Motor neuron (in vitro differentiated cells): ENCODE measurements at places on chromosomes 16 and 17.

DNA sequence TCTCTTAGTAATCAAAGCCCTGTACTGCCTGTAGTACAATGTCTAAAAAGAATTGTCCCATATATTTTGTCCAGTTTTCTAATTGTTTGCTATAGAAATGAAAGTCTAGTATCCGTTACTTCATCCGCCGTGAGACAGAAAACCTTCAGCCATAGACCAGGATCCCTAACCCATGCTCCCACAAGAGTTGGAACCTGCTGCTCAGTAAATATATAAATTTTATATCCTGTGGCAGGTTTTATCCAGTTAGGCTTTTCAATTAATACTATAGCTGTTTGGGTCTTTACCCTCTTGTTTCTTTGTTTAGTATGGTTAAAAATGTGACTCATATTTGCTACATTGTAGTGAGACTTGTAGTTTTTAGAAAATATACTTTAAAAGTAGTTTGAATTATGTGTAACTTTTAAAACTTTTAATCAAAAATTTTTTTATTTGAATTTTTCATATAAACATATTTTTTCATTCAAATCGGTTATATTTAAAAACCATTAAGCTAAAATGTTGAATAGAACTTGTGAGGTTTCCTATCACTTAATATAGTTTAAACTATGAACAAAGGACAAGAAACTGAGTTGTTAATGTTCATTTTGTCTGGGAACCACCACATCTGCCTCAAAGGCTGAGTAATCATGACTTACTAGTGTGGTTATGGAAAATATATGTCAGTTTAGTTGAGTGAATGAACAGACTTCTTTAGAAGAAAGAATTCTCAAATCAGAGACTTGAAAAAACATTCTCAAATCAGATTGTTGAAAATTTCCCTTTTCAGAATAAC is 54.8 kb downstream of the VMP1 start:
- no peak for ATAC-seq

DNA sequence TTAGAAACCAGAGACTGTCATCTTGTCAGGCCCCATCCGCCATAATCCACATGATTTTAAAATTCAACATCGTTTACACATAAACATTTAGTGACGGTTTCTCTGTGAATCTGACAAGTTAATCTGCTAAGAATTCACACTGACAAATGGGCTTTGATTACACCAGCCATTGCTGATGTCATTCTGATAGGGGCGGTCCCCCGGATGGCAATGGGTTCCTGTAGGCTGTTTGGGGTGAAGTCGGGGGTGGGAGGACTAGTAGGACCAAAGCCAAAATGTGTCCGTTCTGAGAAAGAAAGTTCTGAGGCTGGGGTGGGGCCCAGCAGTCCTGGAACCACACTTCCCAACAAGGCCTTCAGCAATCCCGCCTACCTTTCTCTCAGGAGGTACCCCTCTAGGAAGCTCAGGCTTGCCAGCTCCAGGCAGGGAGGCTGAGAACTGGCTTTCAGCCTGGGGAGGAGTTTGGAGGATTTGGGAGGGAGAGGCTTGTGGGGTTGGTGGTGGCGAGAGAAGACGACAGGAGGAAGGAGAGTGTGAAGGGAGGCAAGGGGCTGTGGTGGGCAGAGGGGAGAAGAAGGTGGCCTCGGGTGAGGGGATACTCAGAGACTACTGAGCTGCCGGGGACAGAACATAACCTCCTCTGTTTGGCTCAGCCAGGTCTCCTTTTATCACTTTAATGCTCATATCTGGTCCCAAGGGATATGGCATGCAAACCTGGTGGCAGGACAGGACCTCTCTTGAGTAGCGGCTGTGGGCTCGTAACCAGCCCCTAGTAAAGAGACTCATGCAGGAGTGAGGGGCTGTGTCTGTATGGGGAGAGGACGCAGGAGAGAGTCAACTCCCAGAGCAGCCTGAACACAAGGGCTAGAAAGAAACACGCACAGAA is 8.6 kb downstream of the HIC1 start:
- ATAC-seq = no peak

GRCh38 chr17:81056312-81056711 is 21.4 kb downstream of the BAIAP2 start:
- no peak for ATAC-seq

GRCh38 chr17:19533718-19534561 is at the start of gene SLC47A1:
SLC47A1 (plus strand) TSS chr17:19533854; CDS start chr17:19533940, 86 bp downstream.
- peak; percentile 94 for ATAC-seq

- ATAC-seq = no peak
These were observed 37.8 kb downstream of the GLG1 start for GRCh38 chr16:74568961-74569631.

DNA sequence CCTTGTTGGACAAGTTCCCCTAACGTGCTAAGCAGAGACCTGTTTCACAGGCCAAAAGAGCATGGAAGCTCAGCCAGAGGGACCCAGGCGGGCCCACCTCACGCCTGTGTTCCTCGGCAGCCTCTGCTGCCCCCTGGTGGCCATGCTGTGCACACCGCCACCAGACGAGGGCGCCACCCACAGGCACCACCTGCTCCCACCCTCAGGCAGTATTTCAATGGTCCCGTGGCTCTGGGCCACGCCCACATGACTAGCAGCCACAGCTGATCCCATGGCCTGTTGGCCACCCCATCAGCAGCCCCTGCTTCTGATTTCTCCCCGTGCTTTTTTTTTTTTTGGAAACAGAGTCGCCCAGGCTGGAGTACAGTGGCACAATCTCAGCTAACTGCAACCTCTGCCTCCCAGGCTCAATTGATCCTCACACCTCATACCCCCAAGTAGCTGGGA is 18.9 kb downstream of the MPG start:
- peak; percentile 92 for ATAC-seq

DNA sequence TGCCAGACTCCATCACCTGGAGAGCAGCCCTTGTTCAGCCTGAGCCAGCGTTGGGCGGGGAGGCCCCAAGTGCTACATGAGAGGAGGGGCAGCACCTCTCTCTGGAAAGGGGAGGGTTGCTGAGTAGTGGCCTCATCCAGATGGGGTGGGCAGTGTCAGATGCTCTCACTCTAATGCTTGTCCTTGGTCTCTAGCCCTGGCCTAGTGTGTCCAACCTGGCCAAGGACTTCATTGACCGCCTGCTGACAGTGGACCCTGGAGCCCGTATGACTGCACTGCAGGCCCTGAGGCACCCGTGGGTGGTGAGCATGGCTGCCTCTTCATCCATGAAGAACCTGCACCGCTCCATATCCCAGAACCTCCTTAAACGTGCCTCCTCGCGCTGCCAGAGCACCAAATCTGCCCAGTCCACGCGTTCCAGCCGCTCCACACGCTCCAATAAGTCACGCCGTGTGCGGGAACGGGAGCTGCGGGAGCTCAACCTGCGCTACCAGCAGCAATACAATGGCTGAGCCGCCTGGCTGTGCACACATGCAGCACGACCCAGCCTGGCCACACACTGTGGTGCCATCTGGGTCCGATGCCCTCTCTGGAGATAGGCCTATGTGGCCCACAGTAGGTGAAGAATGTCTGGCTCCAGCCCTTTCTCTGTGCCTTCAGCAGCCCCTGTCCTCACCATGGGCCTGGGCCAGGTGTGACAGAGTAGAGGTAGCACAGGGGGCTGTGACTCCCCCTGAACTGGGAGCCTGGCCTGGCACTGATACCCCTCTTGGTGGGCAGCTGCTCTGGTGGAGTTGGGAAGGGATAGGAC is 4.3 kb downstream of the CTRL start:
- ATAC-seq = no peak

DNA sequence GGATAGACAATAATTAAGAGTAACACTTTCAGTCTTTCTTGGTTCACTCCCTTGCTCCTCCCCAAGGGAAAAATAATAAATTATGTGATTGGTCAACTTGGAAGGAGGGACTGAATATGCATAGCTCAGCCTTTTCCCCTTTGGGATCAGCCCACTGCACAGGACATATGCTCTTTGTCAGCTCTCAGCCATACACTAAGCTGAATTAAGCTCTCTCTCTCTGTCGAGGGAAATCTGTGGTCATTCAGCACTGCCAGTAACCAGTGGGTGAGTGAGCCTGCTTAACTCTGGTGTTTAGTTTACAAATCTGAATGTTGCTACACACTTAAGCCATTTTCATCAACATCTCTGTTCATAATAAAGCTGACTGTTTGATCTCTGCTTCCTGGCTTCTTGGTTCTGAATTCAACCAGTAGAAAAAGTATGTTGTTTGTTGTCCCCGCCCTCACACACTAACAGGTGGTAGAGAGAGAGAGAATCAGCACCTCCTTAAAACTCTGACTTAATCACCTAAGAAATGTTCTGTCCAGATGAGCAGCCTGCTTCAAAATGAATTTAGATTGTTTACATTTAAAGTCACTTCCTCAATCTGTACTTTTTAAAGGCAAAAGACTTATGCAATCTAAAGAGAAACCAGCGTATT is 102.3 kb upstream of the C17orf78 start:
- peak; percentile 98 for ATAC-seq

DNA sequence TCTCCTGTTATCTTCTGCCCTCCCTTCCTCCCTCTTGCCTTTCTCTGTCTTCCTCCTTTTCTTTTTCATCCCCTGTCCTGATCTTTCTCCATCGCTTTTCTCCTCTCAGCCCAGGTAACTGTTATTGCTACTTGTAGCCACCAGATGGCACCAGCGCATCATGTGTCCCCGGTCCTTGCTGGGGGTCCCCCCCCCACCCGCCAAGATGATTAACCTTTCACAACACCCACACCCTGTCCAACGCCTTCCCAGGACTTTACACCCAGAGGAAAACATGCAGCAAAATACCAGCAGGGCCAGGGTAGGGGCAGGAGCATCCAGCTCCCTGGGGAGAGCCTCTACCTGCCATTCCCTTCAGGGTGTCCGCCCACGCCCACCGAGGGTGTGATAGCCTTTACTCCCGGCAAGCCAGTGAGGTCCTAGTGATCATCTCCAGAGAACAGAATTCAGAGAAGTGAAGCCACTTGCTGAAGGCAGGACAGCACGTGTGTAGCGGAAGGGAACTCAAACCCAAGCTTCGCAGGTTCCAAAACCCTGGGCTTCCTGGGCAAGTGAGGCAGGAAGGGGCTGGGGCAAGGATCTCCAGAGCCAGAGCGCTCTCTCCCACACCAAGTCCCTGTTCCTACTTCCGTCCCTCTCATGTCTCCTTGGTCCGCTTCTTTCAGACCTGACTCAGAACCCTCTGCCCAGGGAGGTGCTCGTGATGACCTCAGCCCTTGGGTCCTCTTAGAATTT is 13.4 kb upstream of the TAC4 start:
- ATAC-seq = peak; percentile 60

DNA sequence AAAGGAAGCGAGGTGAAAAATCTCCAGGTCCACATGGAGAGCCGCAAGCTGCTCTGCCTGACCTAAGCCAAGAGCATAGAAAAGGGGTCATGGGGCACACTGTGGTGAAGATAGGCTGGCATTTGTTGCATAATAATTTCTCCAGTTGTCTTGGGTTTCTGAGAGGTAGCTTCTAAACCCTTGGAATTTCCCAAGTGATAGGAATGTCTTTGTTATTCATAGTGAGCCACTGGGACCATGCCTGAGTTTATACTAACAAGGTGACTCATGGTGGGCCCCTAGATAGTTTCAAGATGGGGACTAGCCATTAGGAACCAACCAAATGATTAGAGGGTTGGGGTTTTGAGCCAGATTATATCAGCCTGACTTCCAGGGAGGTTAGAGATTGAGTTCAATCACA is 25.6 kb downstream of the SOST start:
- no peak for ATAC-seq

DNA sequence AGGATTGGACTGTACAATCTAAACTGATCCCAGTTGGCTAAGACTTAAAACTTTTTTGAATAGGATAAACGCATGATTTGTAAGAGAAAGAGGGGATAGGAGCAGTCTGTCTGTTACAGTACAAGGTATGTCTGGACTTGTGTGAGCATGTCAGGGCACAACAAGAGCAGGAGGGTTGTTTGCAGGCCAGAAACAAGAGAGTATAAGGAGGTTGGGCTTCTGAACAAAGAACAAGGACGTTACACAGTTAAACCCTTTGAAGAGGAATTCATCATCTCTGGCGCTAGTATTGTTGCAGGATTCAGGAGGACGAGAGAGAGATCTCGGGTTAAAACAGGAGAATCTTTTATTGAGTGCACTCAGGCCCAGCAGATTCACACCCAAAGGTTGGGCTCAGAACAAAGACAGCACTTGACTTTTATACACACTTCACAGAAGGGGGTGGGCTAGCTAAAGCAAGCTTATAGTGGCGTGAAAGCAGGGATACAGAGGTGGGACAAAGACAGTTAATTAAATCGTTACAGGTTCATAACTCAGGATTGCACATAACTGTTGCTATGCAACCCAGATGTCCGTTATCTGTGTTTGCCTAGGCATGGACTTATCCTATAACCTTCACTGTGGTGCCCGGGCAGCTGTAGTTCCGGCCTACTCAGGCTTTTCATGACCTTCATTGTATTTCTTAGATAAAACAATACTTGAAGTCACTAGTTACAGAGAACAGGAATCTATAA is 34.3 kb downstream of the SEC14L1 start:
- peak; percentile 81 for ATAC-seq

GRCh38 chr17:18038149-18038850 is 668 bp downstream of the ATPAF2 start:
- no peak for ATAC-seq

DNA sequence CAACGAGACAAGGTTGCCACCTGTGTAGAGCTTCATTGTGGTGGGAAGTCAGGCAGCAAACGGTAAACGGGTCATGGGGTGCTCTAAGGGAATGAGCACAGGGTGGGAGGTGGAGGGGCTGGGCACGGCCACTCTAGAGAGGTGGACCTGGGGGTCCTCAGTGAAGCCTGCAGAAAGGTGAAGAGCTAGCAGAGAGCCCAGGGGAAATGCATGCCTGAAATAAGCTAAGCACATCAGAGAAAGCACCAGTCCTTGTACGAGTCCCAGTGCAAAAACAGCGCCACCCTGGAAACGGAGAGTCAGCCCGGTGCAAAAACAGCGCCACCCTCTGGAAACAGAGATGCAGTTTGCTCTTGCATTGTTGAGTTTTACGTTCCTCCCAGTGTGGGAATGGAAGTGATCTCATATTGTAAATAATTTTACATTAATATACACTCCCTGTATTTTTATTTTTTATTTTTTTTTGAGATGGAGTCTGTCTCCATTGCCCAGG is 65.0 kb downstream of the TBC1D16 start:
- ATAC-seq = no peak

- no peak for ATAC-seq
These were observed 57.6 kb upstream of the KIF2B start for GRCh38 chr17:53765129-53765528.

GRCh38 chr17:32227910-32228309 is 37.7 kb upstream of the RHBDL3 start:
- ATAC-seq = no peak

- no peak for ATAC-seq
These were observed 187.5 kb upstream of the FOXF1 start for GRCh38 chr16:86322806-86323205.

DNA sequence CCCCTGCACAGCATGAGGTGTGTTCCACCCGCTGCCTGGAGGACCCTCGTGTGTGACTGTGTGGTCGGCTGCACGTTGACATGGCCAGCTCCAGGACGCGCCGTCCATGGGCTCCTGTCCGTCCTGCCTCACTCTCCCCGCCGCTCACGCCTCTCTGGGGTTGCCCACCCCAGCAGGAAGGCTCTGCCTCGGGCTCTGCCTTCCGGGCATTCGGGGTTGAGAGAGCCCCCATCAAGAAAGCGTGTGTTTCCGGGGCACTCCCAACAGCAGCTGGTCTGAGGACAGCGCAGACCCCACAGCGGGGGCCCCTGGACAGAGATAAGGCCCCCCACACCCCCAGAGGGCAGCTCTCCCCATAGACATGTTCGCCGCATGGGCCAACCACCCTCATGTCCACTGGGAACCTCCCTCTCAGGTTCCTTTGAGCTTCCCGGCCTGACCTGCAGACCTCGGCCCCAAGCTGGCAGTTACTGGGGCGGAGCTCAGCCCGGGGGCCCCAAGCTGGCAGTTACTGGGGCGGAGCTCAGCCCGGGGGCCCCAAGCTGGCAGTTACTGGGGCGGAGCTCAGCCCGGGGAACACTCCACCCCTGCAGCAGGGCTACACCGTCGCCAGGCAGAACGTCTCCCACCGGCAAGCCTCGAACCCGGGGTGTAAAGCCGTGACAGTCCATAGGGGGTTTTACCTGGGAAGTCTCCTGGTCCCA is 8.4 kb upstream of the PIEZO1 start:
- no peak for ATAC-seq
